ENCODE measurements at places on chromosomes 11 and 22.
A peak's percentile ranks its signal among the peaks of the same experiment; 100 is the strongest.

- DNase-seq, result no peak
Measured at GRCh38 chr11:77121876-77122575, 6.0 kb upstream of the MYO7A start.

DNA sequence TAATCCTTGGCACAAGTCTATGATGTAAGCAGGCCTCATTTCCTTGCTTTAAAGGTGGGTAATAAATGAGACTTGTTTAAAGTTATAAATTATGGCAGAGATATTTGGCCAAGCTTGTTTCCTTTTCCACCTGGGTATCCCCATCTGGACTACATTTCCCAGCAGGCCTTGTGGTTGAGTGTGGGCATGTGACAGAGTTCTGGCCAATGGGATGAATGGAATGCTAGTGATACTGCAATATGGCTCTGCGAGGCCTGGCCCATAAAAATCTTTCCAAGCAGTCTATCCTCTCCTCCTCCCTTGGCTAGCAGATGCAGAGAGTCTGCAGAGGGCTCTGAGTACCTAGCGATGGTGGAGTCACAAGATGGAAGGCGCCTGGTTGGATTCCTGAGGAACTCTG is 102.5 kb downstream of the TIMP3 start:
- peak; percentile 62 for DNase-seq

DNA sequence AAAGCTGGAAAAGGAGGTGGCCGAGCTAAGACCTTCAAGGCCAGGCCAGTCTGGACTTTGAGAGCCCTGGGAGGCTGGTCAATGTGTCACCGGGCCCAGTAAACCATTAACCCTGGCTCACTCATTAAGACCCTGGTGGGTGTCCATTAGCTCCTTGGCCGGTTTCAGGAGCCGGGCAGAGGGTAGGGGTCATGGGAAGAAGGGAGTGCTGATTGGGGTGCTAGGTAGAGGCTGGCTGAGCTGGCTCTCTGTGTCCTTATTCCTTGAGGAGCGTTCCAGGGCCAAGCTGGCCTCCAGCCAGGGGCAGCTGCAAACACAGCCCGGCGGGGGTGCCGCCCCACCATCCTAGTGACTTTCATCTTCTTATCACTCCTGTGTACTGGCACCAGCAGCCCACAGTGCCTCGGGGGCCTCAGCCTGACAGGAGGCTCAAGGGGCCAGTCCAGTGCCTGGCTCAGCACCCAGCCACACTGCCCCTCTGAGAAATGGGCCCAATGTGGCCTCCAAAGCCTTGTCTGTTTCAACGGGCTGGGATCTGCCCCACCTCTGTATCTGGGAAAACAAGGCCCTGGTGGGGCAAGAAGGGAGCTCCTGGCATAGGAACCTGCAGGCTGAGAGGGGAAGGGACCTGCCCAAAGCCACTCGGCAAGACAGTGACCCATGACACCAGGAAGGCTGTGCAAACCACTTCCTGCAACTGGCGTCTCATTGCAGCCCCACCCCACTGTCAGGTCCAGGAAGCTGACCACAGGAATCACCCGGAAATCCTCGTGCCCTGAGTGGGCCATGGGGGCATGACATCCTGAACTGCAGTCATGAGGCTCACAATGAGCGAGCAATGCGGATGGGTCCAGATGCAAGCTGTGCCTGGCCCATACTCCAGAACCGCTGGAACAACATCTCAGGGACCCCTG is 15.1 kb upstream of the RGL4 start:
- DNase-seq, result no peak

DNA sequence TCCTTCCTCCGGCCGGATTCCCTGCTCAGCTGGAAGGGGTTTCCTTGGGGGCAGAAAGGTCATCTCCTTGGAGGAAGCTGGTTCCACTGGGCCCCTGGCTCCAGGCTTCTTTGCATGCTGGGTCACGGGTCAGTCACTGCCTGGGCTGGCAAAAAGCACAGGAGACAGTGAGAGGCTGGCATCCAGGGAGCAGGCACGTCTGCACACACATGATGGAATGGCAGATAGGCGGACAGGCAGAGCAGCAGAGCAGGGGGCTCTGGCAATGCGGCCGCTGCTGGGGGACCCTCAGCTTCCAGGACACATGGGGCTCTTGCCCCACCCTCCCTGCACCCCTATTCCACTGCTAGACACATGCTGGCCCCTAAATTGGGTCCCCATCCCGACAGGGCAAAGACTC is 40.4 kb downstream of the C11orf58 start:
- DNase-seq, result no peak

- no peak for DNase-seq
Measured at GRCh38 chr11:46970913-46971625, 34.5 kb downstream of the CSTPP1 start.

- DNase-seq, result no peak
Measured at GRCh38 chr22:31124811-31125465, 2.2 kb downstream of the INPP5J start.

- DNase-seq, result no peak
Measured at GRCh38 chr11:15483205-15483604, 368.5 kb downstream of the INSC start.

DNA sequence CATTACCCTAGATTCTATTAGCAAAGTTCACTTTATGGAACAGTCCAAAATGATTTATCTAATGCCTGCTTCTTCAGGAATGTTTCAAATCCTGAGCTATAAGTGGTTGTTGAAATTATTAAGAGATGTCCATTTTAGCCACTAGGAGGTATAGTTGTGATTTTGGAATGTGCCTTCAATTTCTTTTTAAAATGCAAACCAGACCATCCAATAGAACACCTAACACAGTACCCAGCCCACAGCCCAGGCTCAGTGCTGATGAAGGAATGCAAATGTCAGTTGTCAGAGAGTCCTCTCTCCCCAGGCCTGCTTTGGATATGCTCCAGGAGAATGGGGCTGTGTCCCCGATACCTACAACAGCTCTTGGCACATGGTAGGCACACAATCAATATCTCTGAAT is 85.8 kb upstream of the E2F8 start:
- no peak for DNase-seq

DNA sequence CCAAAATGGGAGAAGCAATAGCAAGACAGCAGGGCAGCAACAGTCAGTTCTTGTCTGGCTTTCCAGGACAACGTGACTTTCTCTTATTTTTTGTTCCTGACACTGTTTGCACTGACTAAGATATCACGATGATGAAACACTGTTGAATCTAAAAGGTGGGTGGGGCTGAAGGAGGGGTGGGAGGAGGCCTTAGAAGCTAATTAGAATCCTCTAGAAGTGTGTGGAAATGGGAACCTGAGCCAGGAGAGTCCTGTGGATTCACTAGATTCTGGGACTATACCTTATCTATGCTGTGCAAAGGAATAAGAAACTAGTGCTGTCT is 300.3 kb downstream of the ST3GAL4 start:
- DNase-seq, result no peak

Measured in nucleus accumbens (tissue), 56 donors.